ENCODE measurements at places on chromosomes 12 and 14.

DNA sequence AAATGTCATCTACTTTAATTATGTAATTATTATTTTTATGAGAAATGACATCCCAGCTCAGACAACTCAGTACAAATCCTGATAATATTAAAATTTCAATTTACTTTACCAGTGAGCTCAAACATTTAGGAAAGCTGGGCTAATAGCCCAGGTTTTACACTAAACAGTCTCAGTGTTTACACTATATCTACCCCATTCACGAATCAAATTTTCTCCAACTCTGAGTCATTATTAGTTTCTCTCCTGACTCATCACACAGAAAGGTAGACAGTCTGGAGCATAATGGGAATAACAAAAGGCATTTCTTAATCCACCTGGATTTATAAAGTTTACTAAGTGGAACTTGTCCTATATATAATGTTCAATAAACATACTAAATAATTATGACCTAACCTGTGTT is 5.7 kb downstream of the PAWR start:
- DNase-seq: no peak

- DNase-seq: no peak
These were observed 252.6 kb downstream of the FOXN3 start for GRCh38 chr14:89164168-89165073.

GRCh38 chr14:72888636-72889201 is 5.2 kb downstream of the DPF3 start:
- DNase-seq: no peak

DNA sequence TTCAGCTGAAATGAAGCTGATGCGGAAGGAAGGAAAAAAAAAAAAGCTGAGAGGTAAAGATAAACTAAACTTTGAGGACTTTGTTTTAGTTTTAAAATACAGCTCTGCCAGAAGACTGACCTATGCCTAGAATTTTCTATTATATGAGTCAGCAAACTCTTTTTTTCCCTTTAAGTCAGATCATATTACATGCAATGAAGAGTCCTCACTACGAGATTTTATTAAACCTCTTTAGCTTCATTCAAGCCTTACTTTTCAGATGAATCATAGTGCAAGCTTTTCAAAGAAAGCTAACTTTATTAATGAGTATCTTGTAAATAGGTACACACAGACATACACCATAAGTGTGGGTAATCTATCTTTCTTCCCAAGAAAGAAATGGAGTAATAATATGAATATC is 57.8 kb upstream of the FSCB start:
- no peak for DNase-seq
